Activated gamma-delta T cell treated with anti-CD3 and anti-CD28 coated beads, Interleukin-2, amount 50 U/mL, for 16 hours (primary cell): ENCODE measurements at places on chromosomes 3 and 15.

DNA sequence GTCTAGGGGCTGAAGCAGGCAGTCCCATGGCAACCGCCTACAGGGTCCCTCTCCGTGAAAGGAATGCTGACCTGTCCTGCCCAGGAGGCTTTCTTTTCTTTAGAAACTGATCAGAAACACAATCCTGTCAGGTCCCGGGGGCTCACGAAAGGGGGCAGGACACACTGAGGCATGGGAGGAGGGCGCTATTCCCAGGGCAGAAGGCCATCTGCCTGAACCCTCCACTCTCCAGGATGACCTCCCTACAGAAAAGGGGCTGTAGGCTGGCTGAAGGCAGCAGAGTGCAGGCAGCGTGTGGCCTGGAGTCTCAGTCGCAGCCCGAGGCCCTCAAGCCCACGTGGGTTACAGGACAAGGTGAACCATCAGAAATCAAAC, 18.4 kb upstream of the LRRK1 start:
- no peak for DNase-seq

DNA sequence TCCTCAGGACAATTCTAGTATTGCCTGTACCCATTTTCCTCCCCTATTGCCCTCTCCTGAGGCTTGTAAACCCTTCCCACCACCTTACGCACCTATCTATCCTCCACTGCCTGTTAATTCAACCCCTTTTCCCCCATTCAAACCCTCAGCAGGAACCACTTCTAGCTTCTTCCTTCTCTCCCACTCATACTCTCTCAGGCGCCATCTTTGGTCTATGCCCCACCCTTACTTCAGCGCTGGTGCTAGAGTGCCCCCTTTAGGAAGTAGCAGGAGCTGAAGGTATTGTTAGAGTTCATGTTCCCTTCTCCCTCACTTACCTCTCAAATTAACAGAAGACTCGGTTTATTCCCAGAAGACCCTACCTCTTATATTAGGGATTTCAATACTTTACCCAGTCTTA, 121.8 kb upstream of the NLGN1 start:
- no peak for DNase-seq

GRCh38 chr3:161854232-161854771, 357.7 kb downstream of the OTOL1 start:
- no peak for DNase-seq

DNA sequence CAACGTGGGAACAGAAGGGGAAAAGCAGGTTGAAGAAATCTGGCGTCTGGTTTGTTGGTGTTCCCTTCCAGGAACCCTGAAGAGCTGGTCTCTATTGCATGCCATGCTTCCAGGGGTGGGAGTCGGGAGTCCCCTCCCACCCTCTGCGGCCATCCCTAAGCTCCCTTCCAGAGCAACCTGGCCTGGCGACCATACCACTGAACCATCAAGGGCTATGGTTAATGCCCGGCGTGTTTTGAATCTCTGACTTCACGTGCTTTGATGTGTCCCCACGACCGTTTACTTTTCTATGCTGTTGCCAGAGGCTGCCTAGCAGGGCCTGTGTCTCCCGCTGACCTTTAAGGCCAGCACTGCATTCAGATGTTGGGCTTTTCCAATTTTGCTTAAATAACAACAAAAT, 696 bp upstream of the SNRK start:
- no peak for DNase-seq

DNA sequence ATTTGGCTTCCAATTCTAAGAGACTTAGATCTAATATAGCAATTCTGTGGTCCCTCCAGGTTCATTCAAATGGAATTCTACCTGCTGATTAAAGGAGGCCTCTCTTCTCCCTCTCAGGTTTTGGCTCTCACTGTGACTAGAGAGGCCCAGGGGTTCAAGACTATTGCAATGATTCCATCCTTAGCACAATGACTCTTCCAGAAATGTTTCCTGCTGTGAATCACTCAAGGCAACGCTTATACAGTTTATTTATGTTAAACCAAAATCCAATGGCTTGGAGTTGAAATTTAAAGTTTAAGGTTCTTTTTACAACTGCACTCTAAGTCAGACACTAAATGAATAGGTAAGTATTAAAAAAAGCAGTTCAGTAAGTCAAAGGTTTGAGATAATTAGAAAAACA, 39.9 kb downstream of the IFT57 start:
- DNase-seq = no peak

GRCh38 chr3:46930166-46930944, 46.2 kb downstream of the CCDC12 start:
- DNase-seq = no peak

- DNase-seq = no peak
Observed at GRCh38 chr3:149628957-149629670, 28.7 kb downstream of the WWTR1 start.

- DNase-seq = no peak
Observed at GRCh38 chr3:58688574-58688973, 22.0 kb upstream of the FAM3D start.

DNA sequence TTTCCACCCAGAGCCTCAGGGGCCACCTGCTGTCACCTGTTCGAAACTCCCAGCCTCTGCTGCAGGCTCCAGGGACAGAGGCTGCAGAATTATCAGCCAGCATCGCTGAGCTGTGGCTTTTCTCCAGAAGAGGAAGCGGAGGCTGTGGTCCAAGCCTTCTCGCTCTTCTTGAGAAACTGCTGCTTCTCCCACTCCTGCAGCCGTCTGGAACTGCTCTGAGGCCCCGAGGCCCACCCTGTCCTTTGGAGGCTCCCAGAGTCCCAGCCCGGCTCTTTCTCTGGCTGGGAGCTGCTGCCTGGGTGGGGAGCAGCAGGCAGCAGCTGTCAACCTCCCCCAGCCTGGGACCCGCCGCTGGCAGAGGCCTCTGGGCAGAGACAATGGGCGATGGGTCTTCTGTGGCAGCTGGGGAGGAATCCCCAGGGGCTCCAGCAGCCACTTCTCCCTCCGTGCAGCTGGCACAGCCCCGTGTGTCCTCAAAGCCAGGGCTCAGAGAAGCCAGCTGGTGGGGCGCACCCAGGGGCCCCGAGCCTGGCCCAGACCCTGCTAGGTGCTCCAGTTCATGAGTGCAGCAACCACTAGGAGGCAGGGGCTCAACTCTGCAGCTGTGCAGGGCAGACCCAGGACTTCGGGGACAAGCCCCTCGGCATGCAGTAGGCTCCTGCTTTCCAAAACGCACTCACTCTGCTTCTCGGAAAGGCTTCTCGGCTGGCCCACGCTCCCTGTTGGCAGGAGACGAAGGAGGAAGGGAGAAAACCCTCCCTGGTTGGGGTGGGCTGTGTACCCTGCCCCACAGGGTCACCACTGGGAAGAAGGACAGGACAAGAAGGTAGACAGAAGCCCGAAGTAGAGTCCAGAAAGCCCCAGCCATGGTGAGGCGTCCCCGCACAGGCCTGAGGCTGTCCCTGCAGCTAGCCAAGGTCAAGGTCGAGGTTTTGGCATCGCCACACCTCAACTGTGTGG, 49.9 kb upstream of the FURIN start:
- no peak for DNase-seq

DNA sequence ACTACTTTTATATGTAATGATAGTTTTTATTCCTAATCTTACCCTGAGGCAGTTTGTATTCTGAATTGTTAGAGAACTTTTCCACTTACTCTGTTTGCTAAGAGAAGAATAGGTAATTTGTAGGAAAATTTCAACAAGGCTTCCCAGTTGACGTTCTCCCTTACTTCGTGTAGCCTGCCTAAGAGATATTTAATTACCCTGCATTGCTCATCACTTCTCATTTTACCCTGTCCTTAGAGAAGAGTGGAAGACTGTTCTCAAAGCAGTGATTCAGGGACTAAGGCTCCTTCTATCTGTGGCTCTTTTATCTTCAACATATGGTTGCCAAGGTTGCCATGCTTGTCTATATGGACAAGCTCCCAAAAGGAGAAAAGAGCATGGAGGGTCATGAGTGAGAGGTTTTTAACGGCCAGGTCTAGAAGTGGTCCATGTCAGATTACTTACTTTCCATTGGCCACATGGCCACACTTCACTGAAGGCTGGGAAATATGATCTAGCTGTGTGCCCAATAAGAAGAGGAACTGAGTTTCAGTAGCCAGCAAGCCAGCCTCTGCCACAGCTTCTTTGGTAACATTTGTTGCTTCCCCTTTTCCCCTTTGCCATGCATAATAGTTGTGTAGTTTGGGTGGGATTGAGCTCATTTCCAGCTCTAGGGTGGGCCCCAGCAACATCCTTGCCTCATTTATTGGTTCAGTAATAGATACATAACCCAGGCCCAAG, 22.1 kb downstream of the PDE8A start:
- no peak for DNase-seq

DNA sequence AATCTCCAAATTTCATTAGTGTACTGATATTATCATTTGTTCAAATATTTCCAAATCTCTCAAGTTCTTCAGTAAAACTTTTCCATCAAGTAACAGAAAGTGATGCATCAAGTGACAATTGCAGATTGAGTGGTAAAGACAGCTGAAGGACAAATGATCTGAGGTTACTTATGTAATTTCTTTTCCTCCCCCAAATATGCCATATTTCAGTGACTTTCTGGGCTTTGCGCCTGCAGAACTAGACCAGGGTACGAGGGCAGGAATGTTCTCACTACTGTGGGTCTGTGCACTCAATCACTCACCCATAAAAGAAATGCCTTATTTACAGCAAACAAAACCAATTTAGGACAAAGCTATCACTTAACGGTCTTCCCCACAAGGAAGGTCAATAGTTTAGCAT, 4.7 kb downstream of the SUCLG2 start:
- DNase-seq = no peak

- DNase-seq = no peak
Observed at GRCh38 chr3:52886049-52886730, 11.2 kb downstream of the STIMATE start.

DNA sequence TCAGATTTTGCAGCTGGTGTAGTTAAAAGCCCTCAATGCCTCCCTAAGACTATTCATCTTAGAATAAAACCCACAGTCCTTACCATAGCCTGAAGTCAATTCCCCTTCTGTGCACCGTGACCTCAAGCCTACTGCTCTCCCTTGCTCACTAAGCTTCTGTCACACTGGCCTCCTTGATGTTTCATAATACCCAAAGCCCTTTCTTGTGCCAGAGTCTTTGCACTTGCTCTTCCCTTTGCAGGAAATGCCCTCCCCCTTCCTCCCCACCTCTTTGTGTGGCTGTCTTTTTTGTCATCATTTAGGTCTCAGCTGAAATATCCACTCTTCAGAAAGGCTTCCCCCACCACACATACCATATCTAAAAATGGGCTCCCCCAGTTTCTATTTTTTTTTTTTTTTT, 4.2 kb upstream of the PLEKHO2 start:
- no peak for DNase-seq

GRCh38 chr15:33451385-33451784, 140.6 kb downstream of the RYR3 start:
- no peak for DNase-seq

DNA sequence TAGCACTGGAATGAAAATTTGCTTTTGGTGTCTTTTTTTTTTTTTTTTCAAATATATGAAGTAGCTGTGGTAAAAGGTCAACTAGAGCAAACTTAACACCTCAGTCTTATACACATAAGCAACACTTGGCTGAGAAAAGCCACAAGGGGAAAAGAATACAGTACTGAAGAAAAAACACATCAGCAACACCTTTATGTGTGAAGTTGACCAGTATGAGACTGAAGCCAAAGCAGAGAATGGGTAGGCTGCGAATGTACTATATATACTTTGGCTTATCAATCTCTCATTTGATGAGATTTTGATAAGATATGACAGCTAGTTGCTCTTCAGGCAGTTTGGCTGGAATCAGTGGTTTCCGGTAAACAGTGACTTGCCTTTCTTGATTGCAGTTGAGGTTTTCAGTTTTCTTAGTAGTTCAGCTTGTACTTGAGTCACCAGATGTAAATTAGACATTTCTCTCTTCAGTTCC, 22.0 kb upstream of the ZCWPW2 start:
- DNase-seq = peak; percentile 15

DNA sequence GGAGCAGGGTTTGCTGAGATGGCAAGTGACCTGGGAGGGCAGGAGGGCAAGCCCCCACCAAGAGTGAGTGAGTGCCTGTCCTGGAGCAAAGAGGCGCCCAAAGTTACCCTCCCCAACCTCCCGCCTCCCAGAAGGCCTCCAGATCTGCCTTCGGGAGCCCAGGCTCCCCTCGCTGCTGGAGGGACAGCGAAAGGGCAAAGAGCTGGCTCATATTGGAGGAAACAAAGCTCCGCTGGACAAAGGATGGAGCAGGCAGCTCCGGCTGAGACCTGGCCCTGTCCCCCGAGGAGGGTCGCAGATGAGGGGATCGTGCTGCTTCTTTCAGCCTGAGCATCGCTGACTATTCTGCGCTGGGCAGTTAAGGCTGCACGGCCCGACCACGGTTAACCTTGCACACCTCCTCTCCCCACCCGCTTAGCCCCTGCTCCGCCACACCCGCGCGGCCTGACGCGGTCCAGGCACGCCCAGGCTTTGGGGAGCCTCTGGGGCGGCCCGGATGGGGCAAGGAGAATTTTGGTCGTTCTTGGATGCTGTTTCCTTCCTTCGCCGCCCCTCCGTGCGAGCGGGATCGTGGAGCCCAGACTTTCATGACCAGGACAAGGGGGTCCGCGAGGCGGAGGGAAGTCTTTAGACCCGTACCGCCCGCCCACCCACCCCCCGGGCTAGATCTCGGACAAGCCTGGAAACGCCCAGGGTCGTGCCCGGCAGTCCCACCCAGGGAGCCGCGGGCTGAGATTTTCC, 651 bp downstream of the PLCD1 start:
- DNase-seq = no peak
